ENCODE measurements at places on chromosomes 13 and 19.

DNA sequence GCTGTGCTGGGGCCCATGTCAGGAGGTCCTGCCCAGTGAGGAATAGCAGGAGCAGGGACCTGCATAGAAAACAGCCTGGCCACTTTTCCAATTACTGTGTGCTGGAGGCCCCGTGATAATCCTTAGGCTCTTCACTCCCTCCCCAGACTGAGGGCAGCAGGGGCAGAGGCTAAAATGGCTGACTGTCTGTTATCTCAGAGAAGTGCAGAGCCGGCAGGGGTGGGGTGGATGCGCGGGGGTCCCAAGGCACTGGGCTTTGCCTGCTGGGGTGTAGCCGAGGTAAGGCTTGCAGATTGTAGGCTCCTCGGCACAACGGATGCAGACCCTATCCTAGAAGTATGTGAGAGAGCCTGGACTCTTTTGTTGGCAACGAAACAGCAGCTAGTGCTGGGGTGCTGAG is 1064.1 kb downstream of the OLFM4 start:
- no peak for DNase-seq

GRCh38 chr19:17026706-17027534 is at the start of gene CPAMD8:
CPAMD8 (minus strand) TSS chr19:17026810; CDS start chr19:17026642, 168 bp downstream.
- DNase-seq, result no peak

DNA sequence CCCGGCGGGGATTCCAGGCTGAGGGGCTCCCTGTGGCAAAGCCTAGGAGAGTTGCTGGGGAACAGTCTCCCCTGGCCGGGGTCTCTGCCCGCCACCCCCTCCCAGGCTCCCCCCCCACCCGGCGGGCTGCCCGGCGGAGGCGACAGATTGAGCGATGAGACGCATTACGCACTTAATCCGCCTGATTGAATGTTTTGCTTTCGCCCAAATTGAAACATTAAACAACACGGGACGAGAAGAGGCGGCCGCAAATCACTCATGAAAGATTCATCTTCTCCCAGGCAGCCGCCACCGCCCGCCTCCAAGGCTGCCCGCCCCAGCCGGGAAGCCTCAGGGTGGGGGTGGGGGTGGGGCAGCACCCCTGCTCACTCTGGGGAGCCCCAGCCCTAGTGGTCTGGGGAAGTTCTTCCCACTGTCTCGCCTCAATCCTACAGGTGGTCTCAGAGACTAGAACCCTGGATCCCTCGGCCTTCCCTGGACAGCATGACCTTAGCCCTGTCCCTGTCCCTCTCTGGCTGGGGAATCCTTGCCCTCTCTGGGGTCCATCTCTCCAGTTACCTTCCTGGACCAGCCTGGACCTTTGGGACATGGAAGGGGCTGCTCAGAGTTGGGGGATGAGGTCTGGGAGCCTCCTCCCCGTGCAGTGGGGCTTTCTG is 7.6 kb upstream of the ERFL start:
- no peak for DNase-seq

DNA sequence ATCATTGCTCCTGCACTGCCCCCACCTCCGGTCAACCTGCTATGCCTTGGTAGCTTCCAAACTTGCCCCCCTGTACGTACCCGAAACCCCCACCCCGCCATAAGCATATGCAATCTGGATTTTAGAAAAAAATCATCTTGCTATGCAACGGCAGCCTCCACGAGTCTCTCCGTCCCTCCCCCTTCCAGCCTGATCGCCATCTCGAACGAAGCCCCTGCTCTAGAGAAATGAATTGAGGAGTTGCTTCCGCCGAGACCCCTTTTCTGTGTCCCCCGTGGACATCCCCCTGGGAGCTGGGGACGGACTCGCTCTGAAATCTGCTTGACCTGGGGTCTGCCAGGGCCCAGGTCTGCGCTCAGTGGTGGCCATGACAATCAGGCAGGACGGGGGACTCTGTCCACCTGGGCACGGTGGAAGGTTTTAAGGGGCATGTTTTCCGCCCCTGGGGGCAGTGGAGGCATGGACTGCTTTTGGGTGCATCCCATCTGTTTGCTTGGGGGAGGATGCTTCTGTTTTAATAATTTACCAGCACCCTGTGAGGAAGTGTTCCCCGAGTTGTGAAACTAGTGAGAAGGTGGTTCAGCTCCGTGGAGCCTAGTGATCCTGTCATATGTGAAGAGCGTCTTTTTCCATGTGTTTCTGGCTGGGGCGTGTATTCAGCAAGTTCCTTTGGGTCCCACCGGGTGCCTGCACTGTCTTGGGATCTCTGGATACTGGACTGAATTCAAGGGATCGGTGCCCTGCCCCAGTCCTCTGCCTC is 1.0 kb downstream of the KDM4B start:
- peak; percentile 34 for DNase-seq

- no peak for DNase-seq
These were observed 45.7 kb upstream of the RNF113B start for GRCh38 chr13:98222816-98223215.

- DNase-seq, result no peak
These were observed 2.8 kb upstream of the FBXO17 start for GRCh38 chr19:38978326-38978689.
